ENCODE measurements at places on chromosomes 6 and 20.

GRCh38 chr6:26323525-26324294, 41.3 kb upstream of the BTN3A2 start:
- peaks cover 9% of the 10 kb centered on the region for H3K4me1 ChIP-seq
- H3K27me3 ChIP-seq, result peaks cover 19% of the 10 kb centered on the region
- H3K4me3 ChIP-seq, result no peak overlapping the region
- DNase-seq, result no peak
- H3K36me3 ChIP-seq, result no peaks in the 10 kb centered on the region
- H3K27ac ChIP-seq, result no peak overlapping the region

GRCh38 chr6:127794405-127794804, 106.5 kb downstream of the THEMIS start:
- no peak overlapping the region for H3K27ac ChIP-seq
- DNase-seq, result no peak
- H3K4me1 ChIP-seq, result no peaks in the 10 kb centered on the region
- no peak overlapping the region for H3K4me3 ChIP-seq

DNA sequence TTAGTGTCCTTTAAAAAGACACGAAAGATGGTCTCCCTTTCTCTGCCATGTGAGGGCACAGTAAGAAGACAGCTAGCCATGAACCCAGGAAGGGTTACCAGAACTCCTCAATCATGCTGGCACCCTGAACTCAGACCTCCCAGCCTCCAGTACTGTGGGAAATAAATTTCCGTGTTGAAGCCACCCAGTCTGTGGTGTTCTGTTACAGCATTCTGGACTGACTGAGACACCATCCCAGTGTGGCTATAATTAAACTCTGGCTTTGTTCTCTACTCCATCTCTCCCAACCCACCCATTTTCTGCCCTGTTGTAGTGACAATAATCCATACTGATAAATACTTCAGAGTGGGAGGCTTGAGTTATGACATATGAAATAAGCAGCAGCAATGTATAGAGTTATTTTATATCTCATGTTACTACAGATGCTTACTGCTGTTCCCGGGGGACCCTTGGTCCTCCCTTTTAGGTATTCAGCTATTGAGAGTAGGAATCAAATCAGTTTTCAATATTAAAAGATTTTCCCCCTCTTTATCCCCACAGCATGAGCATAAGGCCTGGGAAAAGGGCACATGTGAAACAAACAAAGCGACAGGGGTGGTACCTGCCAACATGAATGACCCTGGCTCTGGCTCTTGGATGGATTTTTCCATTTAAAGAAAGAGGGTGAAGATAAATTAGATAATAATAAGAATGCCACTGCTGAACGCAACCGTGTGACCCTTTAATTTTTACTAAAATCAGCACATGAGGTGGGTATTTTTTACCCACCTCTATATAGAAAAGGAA, 224.3 kb upstream of the SLC35B3 start:
- peak; percentile 21 for DNase-seq
- peaks cover 16% of the 10 kb centered on the region for H3K4me1 ChIP-seq
- H3K36me3 ChIP-seq, result no peaks in the 10 kb centered on the region
- H3K27me3 ChIP-seq, result no peaks in the 10 kb centered on the region
- no peak overlapping the region for H3K27ac ChIP-seq

DNA sequence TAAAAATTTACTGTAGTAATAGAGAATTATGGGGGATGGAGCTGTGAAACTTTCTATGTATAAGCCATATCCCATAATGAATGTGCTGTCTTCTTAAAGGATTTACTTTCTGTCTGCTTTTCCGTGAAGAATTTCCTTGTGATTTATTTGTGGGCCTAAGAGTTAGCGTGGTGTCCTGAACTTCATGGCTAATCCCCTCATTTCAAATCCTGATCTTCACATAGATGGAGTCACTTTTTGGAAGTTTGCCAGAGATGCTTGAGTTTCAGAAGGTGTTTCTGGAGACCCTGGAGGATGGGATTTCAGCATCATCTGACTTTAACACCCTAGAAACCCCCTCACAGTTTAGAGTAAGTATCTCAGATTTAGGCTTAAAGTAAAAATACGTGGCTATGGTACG, 19.4 kb upstream of the CLDN20 start:
- no peaks in the 10 kb centered on the region for H3K4me1 ChIP-seq
- no peak for DNase-seq
- H3K27me3 ChIP-seq, result no peaks in the 10 kb centered on the region
- H3K27ac ChIP-seq, result no peak overlapping the region
- no peak overlapping the region for H3K4me3 ChIP-seq
